ENCODE measurements at places on chromosomes 2 and 18.

- no peak for DNase-seq
Measured at GRCh38 chr2:100887039-100887578, 67.2 kb downstream of the NPAS2 start.

- DNase-seq = no peak
Measured at GRCh38 chr2:229417916-229418315, 146.8 kb upstream of the PID1 start.

GRCh38 chr18:35072616-35073015 lies 31.4 kb downstream of the MAPRE2 start:
- DNase-seq = no peak

GRCh38 chr2:7906431-7906830 lies 775.4 kb upstream of the ID2 start:
- no peak for DNase-seq

DNA sequence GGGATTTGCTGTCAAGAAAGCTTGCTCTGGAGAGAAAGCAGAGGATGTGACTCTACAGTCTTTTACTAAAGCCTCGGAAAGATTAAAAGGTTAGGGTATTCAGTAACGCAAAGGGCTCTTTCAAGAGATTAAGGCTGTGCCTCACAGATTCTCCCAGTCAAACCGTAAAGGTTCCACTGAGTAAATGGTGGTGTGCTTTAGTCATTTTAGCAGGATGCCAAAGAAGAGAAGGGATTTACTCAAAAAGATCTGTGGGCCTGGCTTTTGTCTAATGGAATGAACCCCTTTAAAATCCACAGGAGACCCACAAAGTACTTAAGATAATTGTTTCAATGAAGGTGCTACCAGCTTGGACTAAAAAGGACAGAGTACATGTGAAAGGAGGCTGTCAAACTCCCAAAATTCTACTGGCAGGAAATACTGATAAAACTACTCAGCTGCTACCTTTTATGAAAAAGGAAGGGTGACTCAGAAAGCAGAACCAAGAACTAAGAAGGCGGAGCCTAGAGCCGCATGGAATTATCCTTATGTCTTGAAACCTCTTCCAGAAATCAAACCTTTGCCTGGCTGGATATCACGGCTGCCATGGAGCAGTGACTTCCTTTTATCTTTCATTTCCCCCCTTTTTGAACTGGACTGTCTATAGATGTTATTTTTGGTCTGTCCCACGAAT lies 670.2 kb upstream of the ZEB2 start:
- no peak for DNase-seq

DNA sequence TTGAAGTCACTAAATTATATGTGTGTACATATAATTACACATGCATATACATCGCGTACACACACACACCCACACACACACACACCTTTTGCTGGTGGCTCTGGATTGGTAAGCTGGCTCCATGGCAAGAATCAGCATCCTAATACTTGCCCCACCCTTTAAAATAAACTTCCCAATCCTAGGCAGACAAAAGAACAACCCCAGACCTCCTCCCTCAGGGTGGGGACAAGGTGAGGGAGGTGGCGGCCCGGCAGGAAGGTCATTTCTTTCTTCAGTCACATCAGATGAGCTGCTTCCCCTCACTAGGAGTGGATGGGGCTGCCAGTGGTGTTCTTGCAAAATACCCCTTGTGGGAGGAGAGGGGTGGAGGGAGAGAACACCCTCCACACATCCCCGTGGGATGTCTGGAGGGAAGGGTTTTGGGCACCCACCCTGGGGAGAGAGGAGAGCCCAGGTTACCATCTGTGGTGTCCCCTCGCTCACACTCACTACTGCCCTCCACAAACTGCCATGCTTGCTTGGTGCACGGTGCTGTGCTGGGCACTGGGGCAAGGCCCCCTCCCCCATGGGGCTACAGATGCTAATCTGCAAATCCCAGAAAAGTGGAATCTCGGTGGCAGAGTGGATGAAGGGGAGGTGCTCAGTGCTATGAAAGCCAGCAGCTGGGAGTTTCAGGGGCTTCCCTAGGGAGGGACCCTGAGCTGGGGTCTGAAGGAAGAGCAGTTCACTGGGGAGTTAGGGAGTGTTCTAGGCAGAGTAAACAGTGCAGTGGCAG lies 64.0 kb downstream of the ODC1 start:
- DNase-seq = no peak

- no peak for DNase-seq
Measured at GRCh38 chr2:240983996-240984498, 14.4 kb upstream of the SNED1 start.

- DNase-seq = no peak
Measured at GRCh38 chr18:58341916-58342315, 287.0 kb downstream of the ALPK2 start.

GRCh38 chr2:240507060-240507777 lies 50.6 kb downstream of the ANKMY1 start:
- DNase-seq = no peak

GRCh38 chr2:138239902-138240491 lies 261.6 kb upstream of the SPOPL start:
- DNase-seq = peak; percentile 29

DNA sequence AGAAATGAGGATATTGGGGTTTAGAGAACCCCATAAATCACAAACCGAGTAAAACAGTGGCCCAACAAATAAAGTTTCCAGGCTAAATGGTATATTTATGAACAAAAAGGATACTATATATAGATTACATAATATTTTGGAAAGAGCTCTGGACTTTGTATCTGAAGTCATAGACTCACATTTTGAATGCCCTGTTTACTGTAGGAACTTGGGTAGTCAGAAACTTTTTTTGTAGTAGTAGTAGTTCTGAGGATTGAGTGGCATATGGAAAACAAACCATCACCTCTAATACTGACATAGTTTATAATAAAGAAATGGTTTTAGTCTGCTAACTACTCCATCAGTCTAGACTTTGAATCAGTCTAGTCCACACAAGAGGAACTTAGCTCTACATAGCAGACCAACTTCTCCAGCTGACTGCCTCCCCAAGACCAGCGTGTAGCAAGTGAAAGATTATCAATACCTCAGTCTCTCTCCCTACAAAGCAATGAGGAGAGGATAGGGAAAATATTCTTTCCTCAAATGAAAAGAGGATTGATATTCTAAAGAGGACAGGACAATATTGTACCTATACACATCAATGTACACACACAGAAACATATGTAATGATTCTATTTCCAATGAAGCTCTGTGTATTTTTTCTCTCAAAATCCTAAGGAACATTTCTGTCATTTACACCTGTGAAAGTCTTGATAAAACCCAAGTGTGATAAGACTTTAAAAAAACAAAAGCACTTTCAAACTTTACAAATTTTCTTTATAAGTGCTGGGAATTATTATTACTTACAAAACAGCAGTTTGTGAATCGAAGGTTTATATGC lies 184.9 kb upstream of the MAP2 start:
- no peak for DNase-seq

GRCh38 chr18:74512321-74513053 lies 16.3 kb downstream of the CNDP2 start:
- DNase-seq = no peak

- DNase-seq = no peak
Measured at GRCh38 chr2:197011021-197011417, 84.5 kb upstream of the PGAP1 start.

DNA sequence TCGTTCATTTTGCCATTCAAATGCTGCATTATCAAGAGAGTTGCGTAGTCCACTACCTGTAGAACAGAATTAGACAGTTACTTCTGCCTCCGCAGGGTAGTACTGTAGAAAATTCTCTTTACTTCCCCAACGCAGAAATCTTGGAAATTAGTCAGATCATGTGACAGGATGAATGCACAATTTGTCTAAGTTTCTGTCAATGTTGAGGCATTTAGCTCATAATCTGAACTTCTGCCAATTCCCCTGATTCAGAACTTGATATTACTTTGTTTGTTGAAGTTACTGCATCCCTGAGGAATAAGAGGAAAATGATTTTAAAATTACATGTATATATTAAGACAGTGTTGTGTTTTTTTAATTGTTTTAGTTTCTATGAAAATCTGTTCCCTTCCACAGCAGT lies 83.4 kb downstream of the TTC27 start:
- DNase-seq = peak; percentile 36

DNA sequence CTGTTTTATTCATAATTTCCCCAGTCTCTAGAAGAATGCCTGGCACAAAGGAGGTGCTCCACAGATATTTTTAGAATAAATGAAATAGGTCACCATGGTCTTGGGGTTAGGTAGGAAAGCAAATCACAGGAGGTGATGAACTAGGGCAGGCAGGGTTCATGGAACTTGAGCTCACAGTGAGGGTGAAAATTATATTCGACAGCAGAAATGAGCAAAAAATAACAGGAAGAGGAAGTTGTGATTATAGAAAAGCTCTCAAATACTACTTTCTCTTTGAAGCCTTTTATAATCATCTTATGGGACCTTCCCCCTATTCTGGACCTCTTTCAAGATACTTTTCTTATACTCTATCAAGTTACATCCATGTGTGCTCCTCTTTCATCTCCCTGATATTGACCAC lies 4.5 kb upstream of the CREB1 start:
- no peak for DNase-seq

GRCh38 chr2:2738276-2738675 lies 407.2 kb upstream of the MYT1L start:
- DNase-seq = no peak

DNA sequence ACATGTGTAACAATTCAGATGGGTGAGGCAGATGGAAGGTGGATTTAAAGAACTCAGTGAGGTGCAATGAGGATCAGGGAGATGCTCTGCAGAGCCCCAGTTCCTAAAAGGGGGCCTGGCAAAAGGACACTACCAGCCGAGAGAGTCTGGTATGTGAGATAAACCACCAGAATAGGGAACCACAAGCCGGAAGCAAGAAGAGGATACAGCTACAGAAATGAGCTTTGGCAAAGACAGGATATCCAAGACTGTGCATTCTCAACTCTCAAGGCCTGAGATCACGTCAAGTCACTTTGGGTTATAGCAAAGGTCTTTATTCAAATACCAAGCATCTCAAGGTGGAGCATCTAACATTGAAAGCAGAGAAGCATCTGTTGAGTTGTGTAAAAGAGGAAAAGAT lies 293.5 kb downstream of the ARHGAP15 start:
- DNase-seq = no peak

DNA sequence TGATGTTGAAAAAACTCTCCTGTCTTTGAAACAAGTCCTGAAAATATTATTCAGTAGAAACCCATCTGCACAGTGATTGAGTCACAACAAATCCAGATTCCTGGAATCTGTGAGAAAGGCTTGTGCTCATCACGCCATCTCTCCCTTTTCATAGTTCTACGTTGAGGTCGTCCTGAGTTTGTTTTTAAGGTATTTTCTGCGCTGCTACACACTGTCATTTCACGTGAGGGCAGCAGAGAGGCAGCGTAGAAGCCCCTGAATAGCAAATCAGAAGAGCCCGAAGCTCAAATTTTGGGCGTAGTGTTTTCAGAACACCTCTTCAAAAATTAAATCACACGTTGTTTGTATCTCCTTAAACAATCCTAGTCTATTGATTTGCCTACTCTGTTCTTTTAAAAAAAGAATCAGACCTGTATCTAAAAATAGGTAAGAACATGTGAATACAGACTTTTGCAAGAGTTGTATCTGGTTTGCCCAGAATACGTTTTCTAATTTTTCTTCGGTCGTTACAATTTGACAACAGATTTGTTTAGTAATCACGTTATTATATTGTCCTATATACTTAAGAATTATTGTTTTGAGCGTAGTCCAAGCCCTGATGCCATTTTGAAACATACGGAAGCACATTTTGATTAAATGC lies 61.6 kb upstream of the SLC38A11 start:
- DNase-seq = peak; percentile 61

- DNase-seq = no peak
Measured at GRCh38 chr2:212936572-212936971, 214.8 kb downstream of the IKZF2 start.

GRCh38 chr2:86397986-86398385 lies 43.2 kb upstream of the KDM3A start:
- DNase-seq = no peak
